ENCODE measurements at places on chromosomes 16 and 17.

DNA sequence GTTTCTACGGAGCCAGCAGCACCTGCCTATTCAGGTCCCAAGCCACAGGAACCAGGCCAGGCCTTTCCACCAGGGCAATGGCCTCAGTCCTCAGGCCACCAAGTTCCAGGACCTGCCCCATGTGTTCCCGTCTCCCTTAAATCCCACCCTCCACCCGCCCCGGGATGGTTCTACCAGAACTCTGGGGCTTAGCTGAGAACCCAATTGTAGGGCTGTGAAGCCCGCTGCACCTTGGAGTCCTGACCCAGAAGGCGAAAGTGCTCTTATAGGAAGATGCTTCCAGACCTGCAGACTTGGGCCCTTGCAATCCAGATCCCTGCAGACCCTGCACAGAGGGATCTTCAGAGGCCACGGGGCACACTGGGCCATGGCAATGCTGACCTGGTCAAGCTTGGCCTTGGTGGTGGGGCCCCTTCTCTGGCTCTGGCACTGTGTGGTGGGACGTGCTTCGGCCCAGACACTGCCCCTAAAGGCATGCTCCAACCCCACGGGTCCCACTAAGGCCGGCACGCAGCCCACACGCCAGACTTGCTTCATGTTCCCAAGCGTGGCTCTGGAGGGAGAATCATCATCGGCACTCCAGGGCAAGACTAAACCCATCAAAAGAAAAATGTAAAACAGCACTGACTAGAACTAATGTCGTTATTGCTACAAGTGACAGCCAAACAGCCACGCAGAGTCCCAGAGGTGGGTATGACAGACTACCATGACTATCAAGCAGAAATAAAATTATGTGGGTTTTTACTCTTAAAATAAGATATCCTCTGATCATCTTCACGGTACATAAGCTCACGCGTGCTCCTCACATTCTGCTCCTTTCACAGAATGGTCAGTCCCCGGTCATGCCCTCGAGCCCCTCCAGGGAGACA is 41.3 kb upstream of the ATP2A3 start:
- DNase-seq, result no peak

DNA sequence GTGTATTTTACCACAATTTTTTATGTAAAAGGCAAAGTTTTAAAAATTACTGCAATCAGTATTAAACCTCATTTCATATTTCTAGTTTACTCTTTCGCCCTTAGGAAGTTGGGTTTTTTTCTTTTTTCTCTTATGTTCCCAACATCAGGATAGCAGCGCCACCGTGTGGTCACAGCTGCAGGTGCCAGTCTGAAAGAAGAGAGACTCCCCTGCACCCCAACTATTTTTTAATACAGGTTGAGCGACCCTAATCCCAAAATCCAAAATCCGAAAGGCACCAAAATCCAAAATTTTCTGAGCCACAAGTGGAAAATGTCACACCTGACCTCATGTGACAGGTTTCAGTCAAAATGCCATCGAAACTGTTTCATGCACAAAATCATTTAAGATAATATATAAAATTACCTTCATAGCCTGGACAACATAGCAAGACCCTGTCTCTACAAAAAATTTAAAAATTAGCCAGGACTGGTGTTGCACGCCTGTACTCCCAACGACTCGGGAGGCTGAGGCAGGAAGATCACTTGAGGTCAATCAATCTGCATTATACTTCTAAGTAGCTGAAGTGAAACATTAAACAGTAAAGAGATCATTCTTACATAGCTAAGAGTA is 21.8 kb upstream of the ASGR2 start:
- DNase-seq, result no peak

- no peak for DNase-seq
Measured at GRCh38 chr17:29059281-29059680, 16.3 kb downstream of the PIPOX start.

- DNase-seq, result no peak
Measured at GRCh38 chr17:1271030-1271423, 783 bp downstream of the BHLHA9 start.

DNA sequence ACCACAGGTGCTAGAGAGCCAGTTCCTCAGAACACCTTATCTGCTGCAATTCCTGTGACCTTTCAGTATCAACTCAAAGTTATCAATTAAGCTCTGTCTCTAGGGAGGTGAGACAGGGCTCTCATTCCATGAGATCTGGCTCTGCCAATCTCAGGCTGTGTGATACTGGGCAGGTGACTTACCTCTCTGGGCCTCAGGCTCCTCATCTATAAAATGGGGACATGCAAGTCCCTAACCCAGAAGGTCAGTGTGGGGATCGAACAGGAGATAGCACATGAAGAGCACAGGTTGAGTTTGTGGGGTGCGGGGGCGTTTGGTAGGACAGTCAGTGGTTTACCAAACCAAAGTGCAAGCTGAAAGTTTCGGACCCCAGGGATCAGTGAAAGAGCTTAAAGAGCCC is 319.3 kb upstream of the CCL2 start:
- DNase-seq, result no peak

- no peak for DNase-seq
Measured at GRCh38 chr16:57893559-57894389, 77.2 kb downstream of the CNGB1 start.

- DNase-seq, result no peak
Measured at GRCh38 chr16:1311738-1312466, 2.5 kb downstream of the UBE2I start.

DNA sequence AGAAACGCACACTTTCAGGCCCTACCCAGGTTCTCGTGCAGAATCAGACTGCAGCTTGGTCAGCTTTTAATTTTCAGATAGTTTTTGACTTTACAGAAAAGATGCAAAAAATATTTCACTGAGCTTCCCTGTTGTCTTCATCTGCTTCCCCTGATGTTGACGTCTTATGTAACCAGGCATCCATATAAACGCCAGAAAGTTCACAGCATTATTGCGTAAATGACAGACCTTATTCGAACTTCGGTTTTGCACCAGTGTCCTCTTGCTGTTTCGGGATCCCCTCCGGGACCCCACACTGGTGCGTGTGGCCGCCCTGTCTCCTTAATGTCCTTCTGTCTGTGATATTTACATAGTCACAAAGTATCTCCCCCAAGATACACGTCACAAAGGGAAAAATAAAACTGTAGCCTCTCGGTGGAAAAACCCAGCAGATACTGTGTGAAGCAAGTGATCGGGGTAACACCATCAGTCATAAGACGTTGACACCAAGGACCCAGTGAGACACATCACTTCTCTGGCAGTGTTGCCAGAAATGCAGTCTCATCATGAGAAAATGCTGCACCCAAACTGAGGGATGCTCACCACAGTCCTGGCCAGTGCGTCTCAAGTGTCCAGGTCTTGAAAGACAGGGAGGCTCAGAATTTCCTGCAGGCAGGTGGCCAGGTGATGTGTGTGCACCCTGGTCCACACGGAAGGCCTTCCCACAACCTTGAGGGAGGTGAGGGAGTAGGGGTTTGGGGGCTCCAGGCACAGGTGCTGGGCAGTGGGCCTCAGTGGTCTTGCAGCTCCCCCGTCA is 4.3 kb downstream of the BANP start:
- DNase-seq, result no peak

- no peak for DNase-seq
Measured at GRCh38 chr16:63921737-63922295, 1200.0 kb downstream of the CDH11 start.

Measured in C1 segment of cervical spinal cord (tissue), 14 donors.